ENCODE measurements at places on chromosomes 12 and 14.

DNA sequence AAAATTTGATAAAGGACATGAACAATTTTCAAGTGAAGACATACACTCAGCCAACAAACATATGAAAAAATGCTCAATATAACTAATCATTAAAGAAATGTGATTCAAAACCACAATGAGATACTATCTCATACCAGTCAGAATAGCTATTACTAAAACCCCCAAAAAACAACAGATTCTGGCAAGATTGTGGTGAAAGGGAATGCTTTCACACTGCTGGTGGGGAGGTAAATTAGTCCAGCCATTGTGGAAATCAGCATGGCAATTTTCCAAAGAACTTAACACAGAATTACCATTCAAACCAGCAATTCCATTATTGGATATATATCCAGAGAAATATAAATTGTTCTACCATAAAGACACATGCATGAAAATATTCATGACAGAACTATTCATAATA lies 18.7 kb upstream of the TAS2R14 start:
- no peak for DNase-seq

GRCh38 chr12:70007687-70008086 lies 182.7 kb downstream of the MYRFL start:
- no peak for DNase-seq

DNA sequence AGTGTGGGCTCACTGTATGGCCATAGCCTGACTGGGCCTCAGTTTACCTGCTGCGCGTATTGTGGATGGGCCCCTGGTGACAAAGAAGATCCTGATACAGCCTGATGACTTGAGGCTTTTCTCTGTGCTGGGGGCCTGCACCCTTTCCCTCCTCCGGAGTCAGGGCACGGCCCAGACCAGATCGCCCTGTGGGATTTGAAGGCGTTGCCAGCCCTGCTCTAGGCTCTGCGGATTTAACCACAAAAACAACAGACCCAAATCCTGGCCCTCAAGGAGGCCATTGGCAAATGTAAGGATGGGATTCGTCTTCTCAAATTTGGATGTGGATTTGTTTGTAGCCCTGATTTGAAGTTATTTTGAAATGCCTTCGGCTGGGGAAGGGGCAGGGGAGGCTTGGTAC lies 195.8 kb downstream of the TSPAN9 start:
- no peak for DNase-seq

DNA sequence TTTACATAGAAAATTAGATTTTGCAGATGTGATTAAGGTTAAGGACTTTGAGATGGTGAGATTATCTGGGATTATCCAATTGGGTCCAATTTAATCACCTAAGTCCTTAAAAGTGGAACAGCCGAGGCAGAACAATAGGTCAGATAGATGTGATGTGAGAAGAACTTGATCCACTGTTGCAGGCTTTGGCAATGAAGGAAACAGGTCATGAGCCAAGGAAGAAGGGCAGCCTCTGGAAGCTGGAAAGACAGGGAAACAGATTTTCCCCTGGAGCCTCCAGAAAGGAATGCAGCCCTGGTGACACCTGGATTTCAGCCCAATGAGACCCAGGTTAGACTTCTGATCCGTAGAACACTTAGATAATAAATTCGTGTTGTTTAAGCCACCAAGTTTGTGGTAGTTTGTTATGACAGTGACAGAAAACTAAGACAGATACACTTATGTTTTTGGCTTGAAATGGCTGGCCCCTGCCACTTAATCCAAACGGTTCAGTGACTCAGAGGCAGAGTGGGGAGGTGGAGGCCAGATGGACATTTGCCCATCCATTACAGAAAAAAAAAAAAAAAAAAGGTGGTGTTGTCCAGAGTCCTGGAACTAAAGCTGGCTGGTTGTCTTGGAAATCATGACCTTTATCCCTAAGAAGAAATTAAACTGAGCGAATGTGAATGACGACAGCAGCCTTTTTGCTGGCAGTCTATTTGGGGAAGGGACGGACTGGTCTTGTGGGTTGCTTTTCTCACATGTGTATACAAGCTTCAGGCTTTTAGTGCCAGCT lies 181.9 kb upstream of the NRXN3 start:
- DNase-seq = no peak

DNA sequence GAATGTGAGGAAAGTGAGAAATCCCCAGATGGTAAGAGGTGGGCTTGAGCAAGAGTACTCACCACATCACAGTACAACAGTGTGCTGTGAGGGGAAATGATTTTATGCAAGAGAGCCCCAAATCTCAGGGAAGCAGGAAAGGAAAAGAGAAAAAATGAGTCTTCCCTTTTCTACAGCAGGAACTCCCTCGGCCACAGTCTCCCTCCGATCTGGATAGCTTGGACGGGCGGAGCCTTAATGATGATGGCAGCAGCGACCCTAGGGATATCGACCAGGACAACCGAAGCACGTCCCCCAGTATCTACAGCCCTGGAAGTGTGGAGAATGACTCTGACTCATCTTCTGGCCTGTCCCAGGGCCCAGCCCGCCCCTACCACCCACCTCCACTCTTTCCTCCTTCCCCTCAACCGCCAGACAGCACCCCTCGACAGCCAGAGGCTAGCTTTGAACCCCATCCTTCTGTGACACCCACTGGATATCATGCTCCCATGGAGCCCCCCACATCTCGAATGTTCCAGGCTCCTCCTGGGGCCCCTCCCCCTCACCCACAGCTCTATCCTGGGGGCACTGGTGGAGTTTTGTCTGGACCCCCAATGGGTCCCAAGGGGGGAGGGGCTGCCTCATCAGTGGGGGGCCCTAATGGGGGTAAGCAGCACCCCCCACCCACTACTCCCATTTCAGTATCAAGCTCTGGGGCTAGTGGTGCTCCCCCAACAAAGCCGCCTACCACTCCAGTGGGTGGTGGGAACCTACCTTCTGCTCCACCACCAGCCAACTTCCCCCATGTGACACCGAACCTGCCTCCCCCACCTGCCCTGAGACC lies 7.8 kb downstream of the ATN1 start:
- peak; percentile 77 for DNase-seq

DNA sequence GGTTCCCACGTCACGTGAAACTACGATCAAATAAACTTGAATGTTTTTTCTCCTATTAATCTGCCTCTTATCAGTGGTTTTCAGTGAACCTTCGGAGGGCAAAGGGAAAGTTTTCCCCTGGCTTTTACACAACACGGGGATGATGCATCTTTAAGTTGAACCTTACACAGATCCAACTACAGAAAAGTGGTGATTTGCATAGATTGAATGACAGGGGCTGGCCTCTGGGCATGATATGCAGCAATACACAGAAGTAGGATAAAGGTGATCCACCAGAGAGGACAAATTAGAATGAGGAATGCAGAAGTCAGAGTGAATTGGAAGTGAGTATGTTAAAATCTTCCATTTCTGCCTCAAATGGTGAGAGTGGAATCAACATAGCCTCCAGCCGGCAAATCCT lies 11.6 kb downstream of the GSG1 start:
- DNase-seq = peak; percentile 56

GRCh38 chr14:99316281-99317163 lies 44.5 kb upstream of the BCL11B start:
- no peak for DNase-seq

- no peak for DNase-seq
Observed at GRCh38 chr12:98379106-98379505, 136.3 kb upstream of the TMPO start.

- DNase-seq = no peak
Observed at GRCh38 chr14:99234961-99235571, 36.9 kb downstream of the BCL11B start.

- no peak for DNase-seq
Observed at GRCh38 chr12:24938341-24938740, 10.6 kb downstream of the BCAT1 start.

DNA sequence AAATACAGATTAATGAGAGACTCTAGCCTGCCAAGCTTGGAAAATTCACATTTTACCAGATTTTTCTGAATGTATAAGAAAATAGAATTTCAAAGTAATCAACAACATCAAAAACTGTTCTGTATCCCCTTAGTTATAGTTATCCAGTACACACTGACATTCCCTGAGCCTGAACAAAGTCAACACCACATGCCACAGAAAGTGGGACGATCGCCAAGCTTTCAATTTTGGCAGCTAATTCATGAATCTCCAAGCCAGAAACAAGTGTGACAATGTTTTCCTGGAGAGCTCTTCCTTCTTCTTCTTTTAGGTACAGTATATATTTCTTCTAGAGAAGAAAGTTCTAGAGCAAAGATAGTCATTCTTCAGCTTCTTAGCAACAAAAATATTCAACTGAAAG lies 290.2 kb downstream of the PRKD1 start:
- DNase-seq = no peak
